Activated T-cell treated with anti-CD3 and anti-CD28 coated beads, Interleukin-2, amount 50 U/mL, for 1 hour (primary cell): ENCODE measurements at places on chromosomes 4 and X.

GRCh38 chr4:22498866-22499265, 17.0 kb downstream of the ADGRA3 start:
- no peak for DNase-seq

DNA sequence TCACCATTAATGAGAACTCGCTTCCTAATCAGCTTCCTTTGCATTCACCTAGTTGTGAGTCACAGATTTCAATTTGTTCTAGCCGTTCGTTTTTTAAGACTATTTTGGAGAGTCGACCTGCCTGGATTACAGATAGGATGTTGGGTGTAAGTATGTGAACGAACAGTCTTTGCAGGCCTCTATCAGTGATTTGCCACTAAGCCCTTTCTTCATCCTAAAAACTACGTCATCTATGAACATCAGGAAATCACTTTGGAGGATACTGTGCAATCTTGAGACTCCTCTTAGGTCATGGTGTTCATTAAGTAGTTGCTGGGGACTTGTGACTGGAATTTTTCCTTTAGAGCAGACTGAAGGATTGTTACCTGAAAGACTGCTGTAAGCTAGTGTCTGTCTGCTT, 1.1 kb downstream of the POLA1 start:
- no peak for DNase-seq

- DNase-seq = no peak
These were observed 519 bp downstream of the FOXO4 start for GRCh38 chrX:71095981-71096759.

DNA sequence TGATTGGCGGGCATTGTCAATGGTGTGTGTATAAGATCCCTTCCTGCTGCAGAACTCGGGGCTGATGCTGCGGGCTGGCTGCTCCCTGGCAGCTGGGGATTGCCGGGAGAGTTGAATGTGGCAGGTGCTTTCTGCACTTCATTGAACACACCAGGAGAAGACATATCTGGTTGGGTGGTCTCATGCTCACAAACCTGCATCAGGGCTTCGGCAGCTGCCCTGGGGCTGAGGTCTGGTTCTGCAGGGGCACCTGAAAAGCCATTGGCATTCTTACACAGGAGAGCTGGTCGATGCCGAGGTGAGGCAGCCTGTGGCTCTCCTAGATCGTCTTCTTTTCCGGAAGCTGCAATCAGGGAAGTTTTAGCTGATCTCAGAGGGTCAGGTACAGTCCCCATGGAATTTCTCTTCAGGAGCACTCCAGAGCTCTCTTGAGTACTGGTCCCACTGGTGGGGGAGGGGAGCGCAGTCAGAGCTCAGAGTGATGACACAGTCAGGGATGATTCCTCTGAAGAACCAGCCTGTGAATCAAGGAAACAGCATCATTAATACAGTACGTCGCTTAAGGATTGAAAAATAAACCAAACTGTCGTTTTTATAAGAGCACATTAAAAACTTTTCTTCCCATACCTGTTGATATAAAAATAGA, 57.8 kb downstream of the GPRIN3 start:
- no peak for DNase-seq

DNA sequence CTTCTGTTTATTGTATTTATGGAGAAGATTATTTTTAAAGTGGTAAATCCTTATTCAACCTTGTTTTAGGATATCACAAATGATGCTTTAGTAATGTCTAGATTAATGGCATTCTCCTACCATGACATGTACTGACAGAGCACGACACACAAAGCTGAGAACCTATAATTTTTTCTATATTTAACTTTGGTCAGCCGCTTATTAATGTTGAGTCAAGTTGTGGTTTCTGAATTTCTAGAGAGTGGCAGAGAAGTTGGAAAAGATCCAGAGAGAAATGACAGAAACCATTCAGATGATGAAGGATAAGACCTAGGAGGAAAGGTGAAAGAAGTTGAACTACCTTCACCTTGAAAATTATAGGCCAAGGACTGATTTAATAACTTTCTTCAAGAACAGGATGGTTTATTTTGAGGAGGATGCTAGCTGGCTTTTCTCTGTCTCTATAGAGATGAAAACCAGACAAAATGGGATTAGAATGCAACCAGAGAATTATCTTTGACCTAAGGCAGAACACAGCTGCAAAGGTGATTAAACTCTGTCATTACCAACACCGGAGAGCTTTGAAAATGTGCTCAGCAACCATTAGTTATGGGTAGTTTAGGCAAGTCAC, 62.6 kb upstream of the TSPAN5 start:
- DNase-seq = no peak

DNA sequence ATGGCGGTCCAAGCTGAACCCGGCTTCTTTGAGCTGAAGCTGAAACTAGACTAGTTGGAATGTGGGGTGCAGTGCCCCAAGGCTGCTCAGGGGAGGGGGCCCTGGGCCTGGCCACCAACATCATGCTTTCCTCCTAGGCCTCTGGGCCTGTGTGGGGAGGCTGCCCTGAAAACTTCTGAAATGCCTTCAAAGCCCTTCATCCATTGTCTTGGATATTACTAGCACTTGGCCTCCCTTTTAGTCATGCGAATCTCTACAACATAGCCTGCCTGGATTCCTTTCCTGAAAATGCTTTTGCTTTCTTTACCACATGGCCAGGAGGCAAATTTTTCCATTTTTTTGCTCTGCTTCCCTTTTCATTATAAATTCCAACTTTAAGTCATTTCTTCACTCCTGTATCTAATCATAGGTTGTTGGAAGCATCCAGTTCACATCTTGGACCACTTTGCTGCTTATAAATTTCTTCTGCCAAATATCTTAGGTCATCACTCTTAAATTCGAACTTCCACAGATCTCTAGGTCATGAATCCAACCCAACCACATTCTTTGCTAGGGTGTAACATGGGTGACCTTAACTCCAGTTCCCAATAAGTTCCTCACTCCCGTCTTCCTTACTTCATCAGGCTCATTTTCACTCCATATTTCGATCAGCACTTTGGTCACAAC, 103.4 kb downstream of the DDIT4L start:
- DNase-seq = no peak
